Left forelimb (tissue), 1 donor: ENCODE measurements at places on chromosomes 3 and 15.

DNA sequence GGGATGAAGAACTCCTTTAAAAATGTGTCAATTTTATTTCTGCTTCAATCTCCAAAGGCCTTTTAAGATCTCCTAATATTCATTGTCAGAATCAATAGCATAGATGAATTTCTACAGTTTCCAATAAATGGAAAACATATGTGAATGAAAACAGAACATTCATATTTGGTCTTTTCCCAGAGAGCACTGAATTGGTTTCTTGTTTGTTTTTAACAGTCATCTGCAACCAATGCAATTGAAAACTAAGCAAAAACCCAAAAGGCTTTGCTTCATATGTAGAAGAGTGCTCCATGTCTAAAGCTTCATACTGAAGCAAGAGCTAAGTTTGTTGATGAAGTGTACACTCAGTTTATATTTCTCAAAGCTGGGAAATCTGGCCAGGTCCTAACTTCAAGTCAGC lies 426.5 kb upstream of the CDIN1 start:
- no peak for DNase-seq

- no peak for DNase-seq
Observed at GRCh38 chr15:40042791-40043320, 3.9 kb upstream of the SRP14 start.

- DNase-seq, result no peak
Observed at GRCh38 chr3:128385080-128385832, 81.4 kb downstream of the DNAJB8 start.

DNA sequence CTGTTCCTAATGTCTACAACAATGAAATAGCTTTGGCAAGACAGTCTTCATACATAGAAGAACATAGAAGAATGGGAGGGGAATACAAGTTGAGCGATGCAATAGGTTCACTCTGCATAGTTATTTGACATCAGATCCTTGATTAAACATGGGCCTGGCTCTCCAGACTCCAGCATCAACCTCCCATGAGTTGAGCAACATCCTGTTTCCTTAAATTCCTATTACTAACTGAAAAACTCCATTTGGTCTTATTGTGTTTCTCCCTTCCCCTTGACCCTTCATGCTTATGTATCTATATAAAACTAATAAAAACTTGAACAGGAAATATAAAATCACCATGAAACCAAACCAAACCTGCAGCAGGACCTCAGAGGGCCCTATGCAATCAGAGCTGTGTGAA lies 304.5 kb upstream of the SATB1 start:
- no peak for DNase-seq

DNA sequence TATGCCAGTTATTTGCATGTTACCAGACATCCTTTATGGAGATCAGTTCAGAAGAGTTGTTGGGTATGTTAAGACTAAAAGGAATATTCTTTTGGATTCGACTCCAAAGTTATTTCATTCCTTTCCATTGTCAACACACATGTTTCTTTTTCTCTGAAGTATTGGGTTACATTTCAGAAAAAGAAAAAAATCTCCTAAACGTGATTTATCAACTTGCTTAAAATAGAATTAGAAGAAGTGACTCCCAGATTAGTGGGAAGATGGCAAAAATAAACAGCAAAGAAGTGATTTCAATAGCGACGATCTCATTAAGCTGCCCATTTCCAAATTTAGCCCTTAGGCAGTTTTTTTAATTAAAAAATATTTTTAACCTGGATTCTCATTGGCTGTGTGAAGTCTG lies 85.4 kb downstream of the TIGIT start:
- no peak for DNase-seq

DNA sequence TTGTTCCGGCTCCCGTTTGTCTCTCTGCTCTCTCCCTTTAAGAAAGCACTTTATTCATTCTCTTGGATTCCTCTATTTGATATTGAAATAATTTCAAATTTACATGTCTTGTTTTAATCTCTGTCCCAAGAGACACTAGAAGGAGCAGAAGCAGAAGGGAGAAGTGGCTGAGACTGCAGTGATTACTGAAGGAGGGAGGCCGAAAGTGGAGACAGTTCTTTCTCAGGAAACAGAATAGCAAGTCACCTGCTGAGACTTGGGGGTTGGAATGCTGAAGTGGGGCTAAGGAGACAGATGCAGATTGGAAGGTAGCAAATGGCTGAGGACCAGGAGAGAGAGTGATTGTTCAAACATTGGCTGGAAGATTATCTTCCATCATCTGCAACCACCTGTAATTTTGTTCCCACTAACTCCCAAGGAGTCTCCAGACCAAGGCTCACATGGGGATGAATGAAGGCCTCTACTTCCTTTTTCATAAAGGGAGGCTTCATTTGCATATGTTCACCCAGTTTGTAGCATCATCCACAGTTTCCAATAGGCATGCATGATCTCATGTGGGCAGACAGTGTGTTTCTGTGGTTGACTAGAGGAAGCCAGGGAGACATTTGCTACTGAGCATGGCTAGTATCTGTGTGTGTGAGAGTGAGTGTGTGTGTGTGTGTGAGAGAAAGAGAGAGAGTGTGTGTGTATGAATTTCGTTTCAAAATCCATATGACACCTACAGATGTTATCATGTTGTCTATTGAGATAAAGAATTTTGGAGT lies 24.0 kb downstream of the LTF start:
- no peak for DNase-seq

GRCh38 chr3:187783098-187783497 lies 37.8 kb upstream of the BCL6 start:
- no peak for DNase-seq

DNA sequence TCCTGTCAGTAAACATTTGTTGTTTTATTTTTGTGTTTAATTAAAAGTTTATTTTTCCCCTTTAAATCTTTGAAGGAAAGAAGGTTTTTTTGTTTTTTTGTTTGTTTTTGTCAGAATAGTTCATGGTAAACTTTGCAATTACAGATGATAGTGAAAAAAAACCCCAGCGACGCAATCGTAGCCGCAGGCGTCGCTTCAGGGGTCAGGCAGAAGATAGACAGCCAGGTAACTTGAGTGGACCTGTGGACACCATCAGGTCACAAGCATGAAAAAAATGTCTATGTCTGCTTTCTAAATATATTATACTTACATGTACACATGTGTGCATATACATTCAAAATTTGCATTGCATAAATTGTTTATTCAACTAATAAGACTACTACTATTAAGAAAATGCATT lies 18.6 kb downstream of the DNAJC19 start:
- DNase-seq, result no peak
